Stimulated activated CD4-positive, alpha-beta T cell treated with anti-CD3 and anti-CD28 coated beads, Interleukin-1b, Interleukin-23, amount 100 ng/mL, for 1 hour (primary cell): ENCODE measurements at places on chromosomes 2 and 18.

GRCh38 chr2:69335311-69335710, 51.7 kb downstream of the GFPT1 start:
- no peak for DNase-seq

GRCh38 chr2:65153515-65153914, 23.6 kb upstream of the RAB1A start:
- no peak for DNase-seq

DNA sequence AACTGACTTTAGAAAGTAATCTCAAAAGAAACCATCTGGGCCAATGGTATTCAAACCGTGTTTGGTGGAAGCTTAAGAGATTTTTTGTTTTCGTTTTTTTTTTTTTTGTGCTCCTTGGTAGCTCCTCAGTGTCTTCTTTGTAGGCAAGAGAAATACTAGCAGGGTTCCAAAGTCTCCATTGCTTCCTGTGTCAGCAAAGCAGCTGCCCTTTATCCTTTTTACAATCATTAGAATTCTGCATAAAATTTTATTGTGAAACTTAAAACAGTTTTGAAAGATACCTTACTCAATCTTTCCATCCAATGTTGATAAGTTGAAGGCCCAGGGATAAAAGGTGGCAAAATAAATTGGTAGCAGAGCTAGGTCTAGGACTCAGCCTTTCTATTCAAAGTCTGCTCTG, 479 bp downstream of the IL1F10 start:
- DNase-seq: no peak

DNA sequence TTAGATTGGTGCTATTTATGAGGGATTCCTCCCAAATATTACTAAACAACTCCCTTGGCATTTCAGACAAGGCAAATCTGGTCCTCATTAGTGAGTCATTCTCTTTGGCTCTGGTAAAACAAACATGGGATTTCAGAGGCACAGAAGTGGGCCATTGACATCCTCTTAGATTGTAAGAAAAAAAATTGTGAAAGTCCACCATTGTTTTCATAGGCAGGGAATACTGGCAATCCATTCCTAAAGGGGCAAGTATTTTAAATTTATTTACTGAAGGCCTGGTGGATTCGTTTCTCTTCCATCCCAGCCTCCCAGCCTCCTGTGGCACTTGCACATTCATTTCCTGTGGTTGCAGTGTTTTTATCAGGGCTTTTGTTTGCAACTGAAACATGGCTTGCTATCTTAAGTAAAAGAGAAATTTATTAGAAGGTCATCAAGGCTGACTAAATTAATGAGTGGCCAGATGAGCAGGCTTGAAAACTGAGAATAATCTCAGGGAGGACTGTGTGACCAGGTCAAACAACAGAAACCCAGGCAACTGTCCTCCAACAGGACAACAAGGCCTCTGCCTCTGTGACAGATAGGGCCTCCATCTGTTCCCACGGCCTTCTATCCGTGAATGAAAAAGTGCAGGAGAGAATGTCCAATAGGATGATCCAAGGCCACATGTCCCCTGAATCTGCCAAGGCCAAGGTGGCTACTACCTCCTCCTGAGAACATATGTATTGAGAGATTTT, 23.1 kb upstream of the TNFAIP6 start:
- no peak for DNase-seq

DNA sequence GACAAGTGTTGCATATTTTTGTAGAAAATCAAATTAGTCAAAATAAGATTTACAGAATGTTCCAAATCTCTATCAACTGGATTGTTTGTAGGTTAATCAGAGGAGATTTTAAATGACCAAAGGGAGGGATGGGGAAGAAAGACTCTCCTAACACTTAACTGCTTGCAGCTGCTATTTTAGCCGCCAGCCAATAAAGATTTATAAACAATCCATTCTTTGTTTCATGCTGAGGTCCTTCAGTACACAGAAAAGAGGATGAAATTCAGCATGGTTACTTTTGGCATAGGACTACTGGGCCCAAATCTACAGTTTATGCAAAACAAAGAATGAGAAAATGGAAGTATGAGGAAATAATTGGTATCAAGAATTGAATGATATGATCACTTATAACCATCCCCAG, 86.4 kb upstream of the FN1 start:
- no peak for DNase-seq

DNA sequence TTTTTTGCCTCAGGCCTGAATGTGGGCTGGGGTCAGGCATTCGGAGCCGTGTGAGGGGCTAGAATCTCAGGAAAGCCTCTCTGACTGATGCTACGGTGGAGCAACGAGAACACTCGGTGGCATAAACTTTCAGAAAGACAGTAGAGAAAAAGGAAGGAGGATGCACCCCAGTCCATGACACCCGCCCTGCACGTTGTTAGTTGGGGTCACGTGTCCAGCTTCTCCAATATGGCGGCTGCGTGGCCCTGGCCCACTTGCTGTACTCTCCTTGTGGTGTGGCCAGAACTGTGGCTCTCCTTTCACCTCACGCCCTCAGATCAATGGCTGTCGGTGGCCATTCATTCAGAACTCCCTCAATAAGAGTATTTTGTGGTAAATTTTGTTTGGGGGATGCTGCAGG, 131.2 kb downstream of the KCTD1 start:
- no peak for DNase-seq

DNA sequence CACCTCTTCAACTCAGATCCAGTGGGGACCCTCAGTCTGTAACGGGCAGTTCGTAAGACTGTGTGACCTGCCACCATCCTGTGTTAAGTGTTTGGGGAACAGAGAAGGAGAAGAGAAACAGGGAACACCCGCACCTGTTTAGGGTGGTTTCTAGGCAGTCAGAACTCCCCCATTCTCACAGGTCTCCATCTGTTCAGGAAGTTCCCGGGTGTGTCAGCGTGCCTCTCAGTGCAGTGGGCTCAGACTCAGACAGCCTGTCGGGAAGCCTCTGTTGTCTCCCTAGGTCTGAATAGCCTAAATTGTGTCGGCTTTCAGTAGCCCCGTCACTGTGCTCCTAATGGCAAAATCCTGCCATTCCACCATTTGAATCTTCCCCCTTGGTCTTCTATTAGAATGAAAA, 256.6 kb downstream of the LOXHD1 start:
- DNase-seq: no peak

GRCh38 chr18:27075828-27076227, 109.3 kb downstream of the CHST9 start:
- no peak for DNase-seq

- no peak for DNase-seq
These were observed 29.9 kb downstream of the TPGS2 start for GRCh38 chr18:36798738-36799473.

GRCh38 chr18:74264303-74265020, 27.3 kb downstream of the CYB5A start:
- no peak for DNase-seq

DNA sequence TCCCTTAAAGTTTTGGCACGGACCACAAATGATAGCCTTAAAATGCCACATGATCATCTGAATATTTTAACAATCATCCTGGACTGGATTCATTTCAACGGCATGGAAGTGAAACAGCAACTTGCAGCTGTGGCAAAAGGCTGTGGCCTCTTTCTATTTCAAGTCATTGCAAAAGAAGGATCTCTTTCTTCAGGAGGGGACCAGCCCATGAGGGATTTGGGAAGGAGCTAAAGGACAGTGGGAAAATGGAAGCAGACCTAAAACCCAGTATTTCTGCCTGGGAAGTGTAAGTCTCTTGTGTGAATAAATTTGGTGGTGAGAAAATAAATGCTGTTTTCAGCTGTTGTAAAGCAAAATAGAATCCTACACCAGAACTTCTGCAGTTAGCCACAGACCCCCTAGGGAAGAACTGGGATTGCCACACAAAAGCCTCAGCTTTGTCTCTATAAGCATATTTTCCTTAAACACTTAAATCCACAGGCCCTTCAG, 107.3 kb upstream of the ZFP36L2 start:
- no peak for DNase-seq

GRCh38 chr2:57720728-57721627, 325.6 kb upstream of the VRK2 start:
- no peak for DNase-seq

DNA sequence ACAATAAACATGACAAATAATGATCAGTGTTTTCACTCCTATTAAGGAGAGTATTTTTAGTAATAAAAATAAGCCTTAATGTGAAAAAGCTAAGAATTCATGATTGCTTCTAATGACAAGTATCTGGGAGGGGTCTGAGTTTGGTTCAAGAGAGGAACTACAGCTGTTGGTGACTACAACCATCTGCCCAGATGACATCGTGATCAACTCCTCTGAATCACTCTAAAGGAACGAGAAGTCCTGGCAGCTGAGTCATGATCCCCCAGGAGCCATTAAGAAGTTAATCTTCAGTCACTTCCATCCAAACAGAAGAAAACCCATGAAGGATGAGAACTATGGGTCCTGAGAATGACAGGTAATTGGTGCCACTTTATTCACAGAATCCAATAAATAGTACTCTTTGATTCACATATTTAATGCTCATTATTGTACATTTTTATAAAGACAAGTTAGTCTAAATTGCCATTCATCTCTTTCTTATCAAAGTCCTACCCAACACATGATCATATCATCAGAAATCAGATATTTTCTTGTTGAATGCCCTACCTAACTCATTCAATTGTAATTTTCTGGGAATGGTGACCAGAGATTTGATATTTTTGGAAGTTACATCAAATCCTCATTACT, 6.8 kb downstream of the TFPI start:
- DNase-seq: no peak

DNA sequence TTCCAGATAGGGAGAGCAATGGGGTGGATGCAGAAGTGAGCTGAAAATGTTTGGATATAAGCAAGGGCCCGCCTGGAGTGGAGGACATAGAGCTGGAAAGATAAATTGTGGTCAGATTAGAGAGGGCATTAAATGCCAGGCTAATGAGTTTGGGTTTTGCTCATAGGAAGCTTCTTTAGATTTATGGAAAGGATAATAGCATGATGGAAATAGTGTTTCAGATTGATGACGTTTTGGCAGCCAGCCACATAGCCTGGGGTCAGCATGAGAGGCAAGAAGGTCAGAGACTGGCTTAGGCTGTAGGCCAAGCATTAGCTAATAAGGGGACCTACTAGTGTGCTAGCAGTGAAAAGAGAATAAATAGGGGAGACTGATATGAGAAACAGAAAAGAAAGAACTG, 321.6 kb downstream of the STK39 start:
- DNase-seq: no peak

- no peak for DNase-seq
These were observed at the start of gene ITGB6 for GRCh38 chr2:160199683-160200389. ITGB6 (minus strand) TSS chr2:160200272; CDS start chr2:160200063, 209 bp downstream.

DNA sequence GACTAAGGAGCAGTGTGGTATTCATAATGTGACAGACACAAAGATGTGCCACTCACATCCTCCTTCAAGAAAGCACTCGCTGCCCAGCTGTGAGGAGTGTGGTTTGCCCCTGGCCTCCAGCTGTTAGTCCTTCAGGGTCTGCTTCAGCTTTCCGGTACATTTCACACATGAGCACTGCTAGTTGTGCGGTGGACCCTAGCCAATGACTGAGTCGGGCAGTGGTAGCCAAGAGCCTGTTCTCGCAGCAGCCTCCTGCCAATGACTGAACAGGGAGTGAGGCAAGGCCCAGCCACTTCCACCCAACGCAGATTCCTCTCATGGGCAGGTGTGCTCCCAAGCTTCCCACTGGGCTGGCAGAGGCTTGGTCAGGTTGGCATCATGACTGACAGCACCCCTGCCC, 254.3 kb downstream of the RBM43 start:
- DNase-seq: no peak

DNA sequence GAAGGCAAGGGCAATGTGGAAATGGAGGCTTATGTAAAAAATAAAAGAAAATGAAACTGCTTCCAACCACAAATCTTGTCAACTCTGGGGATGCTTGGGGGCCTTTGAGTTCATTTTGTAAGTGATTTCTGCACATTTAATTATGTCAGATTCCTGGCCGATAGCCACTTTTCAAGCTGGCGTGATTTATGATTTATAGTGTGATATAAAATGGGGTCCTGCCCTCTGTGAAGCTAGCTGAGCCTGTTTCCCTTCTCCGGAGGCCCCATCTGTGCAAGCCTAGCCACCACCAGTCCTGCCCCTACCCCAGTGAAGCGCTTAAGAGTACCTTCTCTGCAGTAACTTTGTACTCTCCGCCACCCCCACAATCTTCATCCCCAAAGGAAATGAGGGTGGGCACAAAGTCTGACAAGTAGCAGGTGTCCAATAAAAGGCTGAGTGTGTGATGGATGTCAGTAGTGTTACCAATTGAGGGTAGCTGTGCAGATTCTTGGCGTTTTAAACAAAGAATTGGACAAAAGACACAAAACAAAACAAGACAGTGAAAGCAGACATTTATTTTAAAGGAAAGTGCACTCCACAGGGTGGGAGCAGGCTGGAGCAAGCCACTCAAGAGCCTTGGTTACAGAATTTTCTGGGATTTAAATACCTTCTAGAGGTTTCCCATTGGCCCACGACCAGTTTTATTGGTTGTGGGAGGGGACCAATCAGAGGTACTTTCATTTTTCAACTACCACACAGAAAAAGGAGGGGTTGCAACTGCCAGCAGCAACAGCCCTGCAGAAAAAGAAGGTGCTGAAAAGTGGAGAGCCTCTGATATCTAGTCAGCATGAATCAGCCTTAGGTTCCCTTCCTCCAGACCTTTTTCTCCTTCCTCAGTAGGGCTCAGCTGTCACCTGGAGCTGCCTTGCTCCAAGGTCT, 39.0 kb upstream of the SIX3 start:
- no peak for DNase-seq

DNA sequence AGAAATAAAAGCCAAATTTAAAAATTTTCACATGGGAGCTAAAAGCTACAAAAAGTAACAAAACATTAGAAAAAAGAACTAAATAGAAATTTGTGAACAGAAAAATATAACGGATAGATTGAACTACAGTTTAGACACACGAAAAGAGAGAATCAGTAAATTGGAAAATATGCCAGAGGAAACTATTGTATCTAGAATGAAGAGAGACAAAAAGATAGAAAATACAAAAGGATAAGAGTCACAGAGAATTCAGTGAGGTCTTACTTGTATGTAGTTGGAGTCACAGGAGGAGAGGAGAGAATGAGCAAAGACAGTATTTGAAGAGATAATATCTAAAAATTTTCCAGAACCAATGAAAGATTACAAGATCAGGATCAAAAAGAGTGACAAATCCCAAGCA, 11.3 kb upstream of the MCFD2 start:
- no peak for DNase-seq

DNA sequence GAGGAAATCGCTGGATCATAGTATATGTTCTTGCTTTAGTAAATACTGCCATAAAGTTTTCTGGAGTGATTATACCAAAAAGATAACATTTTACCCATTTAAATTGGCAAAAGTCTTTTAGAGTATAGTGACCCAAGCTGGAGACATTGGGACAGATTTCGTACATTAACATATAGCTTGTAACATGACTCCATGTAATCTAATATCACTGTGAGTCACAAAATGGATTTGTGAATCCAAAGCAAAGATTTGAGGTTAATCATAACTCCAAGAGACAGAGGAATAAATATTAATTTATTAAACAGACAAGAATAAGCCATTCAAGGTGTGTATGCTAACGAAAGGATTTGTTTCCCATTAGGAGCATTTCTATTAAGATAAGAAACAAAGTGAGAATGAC, 45.0 kb upstream of the RMP24 start:
- DNase-seq: no peak
